ENCODE measurements at places on chromosomes 5 and 9. TPM values are rescaled to one million over a fixed set of nuclear protein-coding genes. Genes with fewer than 3 reads are reported as not detected.

Gene GARIN3
- total RNA-seq, result not detected

Gene HSPA4
- 59.0 TPM for total RNA-seq

Gene TAF1L
- not detected for total RNA-seq

Gene PTGS1
- 2.6 TPM for total RNA-seq

Gene PRRC1
- 34.4 TPM for total RNA-seq

Gene SYK
- 4.7 TPM for total RNA-seq
